ENCODE measurements at places on chromosomes 12 and 14.

DNA sequence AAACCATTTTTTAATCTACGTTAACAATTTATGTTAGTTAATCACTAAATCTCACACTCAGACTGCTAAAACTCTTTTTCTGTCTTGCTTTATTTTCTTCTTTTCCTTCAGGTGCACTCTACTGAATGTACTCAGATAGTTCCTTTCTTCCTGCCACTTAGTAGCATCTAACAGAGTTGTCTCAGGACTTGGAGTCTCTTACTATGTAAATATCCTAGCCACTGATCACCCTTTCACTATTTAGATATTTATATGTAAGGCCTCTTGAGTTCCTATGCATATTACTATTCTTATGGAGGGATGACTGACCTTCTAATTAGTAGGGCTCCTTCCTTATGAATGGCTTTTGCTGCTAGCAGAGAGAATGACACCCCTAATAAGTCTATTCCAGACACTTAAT, 586.3 kb downstream of the RERGL start:
- H3K4me1 ChIP-seq, result no peaks in the 10 kb centered on the region
- H3K36me3 ChIP-seq, result no peaks in the 10 kb centered on the region

DNA sequence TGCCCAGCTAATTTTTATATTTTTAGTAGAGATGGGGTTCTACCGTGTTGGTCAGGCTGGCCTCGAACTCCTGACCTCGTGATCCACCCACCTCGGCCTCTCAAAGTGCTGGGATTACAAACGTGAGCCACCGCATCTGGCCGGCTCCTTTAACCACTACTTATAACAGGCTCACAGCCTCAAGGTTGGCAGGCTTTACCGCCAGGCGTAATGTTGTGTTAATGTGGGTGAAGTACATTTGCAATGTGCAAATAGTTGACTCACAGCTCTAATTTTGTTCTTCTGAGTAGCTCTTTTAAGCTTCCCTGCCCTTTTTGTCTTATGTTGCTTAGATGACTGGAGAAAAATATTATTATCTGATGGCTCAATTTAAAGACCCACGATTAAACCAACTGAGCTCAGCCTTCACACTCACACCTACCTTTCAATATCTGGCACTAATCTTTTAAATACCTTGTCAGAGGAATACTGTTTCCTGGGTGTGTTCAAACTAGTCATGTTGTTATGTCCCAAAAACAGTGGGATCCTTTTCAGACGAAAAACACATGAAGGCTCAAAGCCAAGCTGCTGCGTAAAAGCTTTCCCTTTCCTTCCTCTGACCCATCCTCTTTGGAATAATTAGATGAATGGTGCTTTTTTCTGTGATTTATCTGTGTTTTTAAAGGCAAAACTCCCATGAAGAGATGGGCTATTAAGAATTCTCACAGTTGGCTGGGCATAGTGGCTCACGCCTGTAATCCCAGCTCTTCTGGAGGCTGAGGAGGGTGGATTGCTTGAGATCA, 57.2 kb upstream of the USP44 start:
- no peak overlapping the region for H3K4me3 ChIP-seq
- H3K27me3 ChIP-seq, result no peaks in the 10 kb centered on the region
- H3K27ac ChIP-seq, result no peak overlapping the region
- no peaks in the 10 kb centered on the region for H3K36me3 ChIP-seq

- no peak overlapping the region for H3K4me3 ChIP-seq
- no peaks in the 10 kb centered on the region for H3K36me3 ChIP-seq
- H3K27me3 ChIP-seq, result no peaks in the 10 kb centered on the region
- H3K27ac ChIP-seq, result no peak overlapping the region
- no peaks in the 10 kb centered on the region for H3K4me1 ChIP-seq
Observed at GRCh38 chr12:114935658-114936057, 251.7 kb upstream of the TBX3 start.

GRCh38 chr12:52184813-52185212, 7.0 kb downstream of the KRT80 start:
- H3K36me3 ChIP-seq, result no peaks in the 10 kb centered on the region
- H3K4me1 ChIP-seq, result no peaks in the 10 kb centered on the region
- no peak overlapping the region for H3K27ac ChIP-seq
- no peaks in the 10 kb centered on the region for H3K27me3 ChIP-seq
- no peak for DNase-seq
- no peak overlapping the region for H3K4me3 ChIP-seq

DNA sequence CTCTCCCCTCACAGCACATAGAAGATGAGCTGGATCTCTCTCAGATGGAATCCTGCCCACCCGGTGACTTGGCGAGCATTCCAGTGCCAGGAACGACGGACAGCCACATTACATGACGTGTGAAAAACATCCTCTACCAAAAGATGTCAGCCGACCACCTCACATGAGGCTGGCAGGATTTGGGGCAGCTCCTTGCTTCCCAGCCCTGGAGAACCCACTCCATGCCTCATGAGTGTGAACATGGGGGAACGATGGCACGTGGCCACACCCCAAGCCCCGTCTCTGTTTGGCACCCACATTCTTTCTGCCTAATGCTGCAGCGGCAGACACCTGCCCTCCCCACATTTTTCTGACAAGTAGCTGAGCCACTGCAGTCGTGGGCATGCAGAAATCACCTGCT, 202.5 kb downstream of the CALM1 start:
- H3K36me3 ChIP-seq, result no peaks in the 10 kb centered on the region
- no peaks in the 10 kb centered on the region for H3K4me1 ChIP-seq
- no peak overlapping the region for H3K4me3 ChIP-seq

- no peak for DNase-seq
- H3K27me3 ChIP-seq, result no peaks in the 10 kb centered on the region
- no peaks in the 10 kb centered on the region for H3K4me1 ChIP-seq
- H3K4me3 ChIP-seq, result no peak overlapping the region
- no peak overlapping the region for H3K27ac ChIP-seq
Observed at GRCh38 chr12:20390846-20391245, 22.5 kb downstream of the PDE3A start.

DNA sequence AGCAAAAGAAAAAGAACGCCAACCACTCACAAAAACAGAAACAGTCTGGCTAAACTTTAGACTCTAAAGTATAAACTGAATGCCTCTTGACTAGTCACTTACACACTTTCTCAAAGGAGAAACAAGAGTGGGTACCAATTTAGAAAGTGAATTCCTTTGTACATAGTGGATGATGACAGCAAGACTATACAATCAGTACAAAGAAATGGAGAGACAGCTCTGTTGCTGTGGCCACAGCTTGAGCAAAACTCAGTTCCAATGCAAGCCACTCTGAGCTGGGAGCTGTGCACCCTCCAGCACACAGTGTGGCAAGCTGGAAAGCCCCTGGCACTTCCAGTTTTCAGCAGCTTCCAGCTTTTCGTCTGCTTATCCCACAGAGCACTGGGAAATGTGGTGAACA, 21.7 kb downstream of the NT5DC3 start:
- H3K36me3 ChIP-seq, result no peaks in the 10 kb centered on the region
- no peak overlapping the region for H3K27ac ChIP-seq
- no peaks in the 10 kb centered on the region for H3K27me3 ChIP-seq
- no peak for DNase-seq
- no peaks in the 10 kb centered on the region for H3K4me1 ChIP-seq

DNA sequence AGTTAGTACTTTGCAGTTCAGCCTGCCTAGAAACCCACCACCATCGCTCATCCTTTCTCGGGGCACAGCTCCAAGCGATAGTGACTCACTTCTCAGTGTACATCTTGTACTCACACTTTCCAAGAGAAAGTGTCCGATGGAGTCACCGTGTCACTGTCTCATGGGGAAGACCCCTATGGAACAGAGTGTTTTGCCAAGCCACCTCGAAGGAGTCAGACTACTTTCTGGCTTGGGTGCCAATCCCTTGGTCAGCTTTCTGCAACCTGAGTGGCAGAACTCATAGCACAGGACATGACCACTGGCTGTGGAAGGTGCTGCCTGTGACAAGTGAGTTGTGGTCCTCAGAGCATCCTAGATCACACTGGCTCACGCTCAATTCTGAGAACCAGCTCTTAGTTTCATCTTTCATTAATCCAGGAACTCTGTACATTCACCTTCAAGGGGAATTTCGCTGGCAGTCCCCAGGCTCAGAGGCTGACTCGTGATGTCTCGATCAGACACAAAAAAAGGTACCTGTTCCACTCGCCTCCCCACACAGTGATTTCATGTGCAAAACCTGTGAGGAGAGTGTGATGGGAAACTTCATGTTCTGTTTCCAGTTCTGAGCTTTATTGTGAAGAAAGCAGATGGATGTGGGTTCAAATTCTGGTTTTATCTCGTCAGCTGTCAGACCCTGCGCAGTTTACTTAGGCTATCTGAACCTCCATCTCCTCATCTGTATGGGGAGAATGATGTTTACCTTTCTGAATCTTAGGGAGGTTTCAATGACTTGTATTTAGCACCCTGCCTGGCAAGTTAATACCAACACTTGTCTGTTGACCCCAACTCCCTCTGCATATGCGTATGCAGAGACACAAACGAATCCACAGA, 127.3 kb upstream of the CCND2 start:
- no peaks in the 10 kb centered on the region for H3K36me3 ChIP-seq
- H3K27me3 ChIP-seq, result no peaks in the 10 kb centered on the region
- H3K4me3 ChIP-seq, result no peak overlapping the region
- peaks cover 38% of the 10 kb centered on the region for H3K4me1 ChIP-seq
- DNase-seq, result no peak

GRCh38 chr12:70550180-70550577, 87.0 kb downstream of the PTPRB start:
- no peaks in the 10 kb centered on the region for H3K27me3 ChIP-seq
- no peaks in the 10 kb centered on the region for H3K36me3 ChIP-seq
- no peak overlapping the region for H3K27ac ChIP-seq
- H3K4me1 ChIP-seq, result no peaks in the 10 kb centered on the region
- no peak for DNase-seq
- no peak overlapping the region for H3K4me3 ChIP-seq

DNA sequence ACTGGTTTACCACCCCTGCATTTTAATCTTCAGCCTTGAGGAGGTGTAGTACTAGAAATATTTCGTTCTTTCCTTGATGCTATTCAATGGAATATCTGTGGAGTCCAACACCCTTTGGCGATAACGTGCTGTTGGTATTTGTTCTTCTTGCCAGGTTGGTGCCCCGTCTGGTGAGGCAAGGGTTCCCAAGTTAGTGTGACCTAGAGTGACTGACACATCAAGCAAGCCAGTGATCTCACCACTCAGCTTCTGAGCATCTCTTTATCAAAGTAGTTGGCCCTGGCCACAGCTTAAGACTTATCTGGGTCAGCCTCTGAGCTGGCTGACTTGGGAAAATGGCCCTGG, 60.2 kb downstream of the PLXNC1 start:
- peak overlapping the region; percentile 39 for H3K4me3 ChIP-seq
- no peaks in the 10 kb centered on the region for H3K36me3 ChIP-seq

DNA sequence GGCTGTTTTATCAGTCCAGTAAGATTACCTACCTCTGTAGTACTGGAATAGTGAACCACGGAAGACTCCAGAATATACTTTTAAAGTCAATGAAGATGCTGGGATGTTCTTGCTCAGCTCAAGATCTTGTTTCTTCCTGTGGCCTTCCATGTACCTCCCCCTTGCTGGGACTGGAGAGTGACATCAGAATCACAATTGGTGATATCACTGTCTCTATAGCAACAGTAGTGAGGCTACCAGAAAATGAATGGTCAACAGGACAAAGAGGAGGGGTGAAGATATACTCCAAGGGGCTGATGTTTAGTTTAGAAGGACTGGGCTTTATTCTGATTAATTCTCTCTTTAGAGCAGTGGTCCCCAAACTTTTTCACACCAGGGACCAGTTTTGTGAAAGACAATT, 3.8 kb downstream of the AKAP3 start:
- no peaks in the 10 kb centered on the region for H3K36me3 ChIP-seq
- no peak overlapping the region for H3K4me3 ChIP-seq
- H3K4me1 ChIP-seq, result peaks cover 11% of the 10 kb centered on the region
